ENCODE measurements at places on chromosomes 3 and 15.
A peak's percentile ranks its signal among the peaks of the same experiment; 100 is the strongest.

GRCh38 chr15:55959744-55960447, 33.5 kb downstream of the NEDD4 start:
- no peak for DNase-seq

DNA sequence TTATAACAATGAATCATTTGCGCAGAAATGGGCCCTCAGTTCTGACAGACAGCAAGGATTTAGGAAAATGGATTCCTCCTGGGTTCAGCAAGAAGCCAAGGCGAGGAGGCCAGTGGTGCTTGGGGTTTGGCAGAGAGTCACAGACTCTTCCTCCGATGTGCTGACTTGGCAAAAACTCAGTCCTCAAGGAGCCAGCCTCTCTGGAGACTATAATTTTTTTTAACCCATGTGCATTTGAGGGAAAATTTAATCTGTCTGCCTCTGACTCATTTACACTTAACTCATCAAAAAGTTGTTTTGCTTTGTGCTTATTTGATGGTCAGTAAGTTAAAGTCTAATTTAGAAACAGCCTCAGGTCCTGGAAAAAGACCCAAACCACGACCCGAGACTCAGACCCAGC, 34.2 kb upstream of the SLC24A5 start:
- DNase-seq = no peak

GRCh38 chr15:101250341-101250831, 1.5 kb downstream of the CHSY1 start:
- peak; percentile 34 for DNase-seq

DNA sequence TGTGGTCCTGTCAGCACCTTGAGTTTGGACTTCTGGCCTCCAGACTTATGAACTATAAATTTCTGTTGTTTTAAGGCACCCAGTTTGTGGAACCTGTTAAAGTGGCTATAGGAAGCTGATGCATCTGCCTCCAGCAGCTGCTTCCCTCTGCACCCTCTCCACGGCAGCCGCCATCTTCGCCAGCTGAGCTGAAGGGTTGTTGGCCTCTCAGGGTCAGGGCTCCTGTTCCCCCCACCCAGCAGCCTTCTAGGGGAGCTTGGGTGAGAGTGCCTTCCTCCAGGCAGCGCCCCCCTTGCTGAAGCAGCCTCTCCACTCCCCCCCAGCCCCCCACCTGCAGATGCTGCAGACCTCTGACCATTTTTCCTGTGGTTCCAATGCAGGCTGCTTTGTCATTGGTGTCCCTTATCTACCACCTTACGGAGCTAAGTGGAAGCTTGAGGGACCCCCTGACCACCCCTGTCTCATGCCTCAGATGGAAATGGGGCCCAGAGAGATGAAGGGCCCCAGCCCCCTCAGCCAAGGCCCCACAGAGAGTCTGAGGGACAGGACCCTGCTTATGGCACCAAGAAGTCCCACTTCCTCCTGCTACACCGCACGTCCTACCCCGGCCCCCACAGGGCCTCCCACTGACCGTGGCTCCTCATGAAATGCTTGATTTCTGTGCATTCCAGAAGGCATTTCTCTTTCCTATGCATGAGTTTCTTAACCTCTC, 61.4 kb upstream of the TLE3 start:
- DNase-seq = no peak

GRCh38 chr3:63046580-63046979, 171.4 kb upstream of the CADPS start:
- DNase-seq = no peak

GRCh38 chr3:31919528-31919927, 61.5 kb downstream of the OSBPL10 start:
- DNase-seq = no peak

GRCh38 chr3:132553826-132554225, 43.2 kb upstream of the ACKR4 start:
- DNase-seq = no peak

GRCh38 chr3:117515309-117515708, 805.7 kb downstream of the TUSC7 start:
- no peak for DNase-seq

DNA sequence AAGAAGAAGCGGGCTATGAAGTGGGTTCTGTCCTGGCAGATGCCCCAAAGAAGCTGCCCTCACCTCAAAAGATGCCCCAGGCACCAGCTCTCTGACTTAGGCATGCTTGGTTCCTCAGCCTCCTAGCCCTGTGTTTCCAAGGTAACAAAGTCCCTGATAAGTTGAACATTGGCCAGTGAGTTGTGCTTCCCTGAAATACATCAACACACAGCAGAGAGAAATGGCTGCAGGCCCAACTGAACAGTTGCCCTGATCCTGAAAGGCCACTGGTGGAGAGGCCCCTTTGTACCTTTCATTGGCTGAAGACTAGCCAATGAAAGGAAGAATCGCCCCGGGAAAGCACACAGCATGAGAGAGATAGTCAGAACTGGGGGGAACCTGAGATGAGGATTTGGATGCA, 169.9 kb upstream of the CTNNB1 start:
- DNase-seq = no peak

- DNase-seq = no peak
Observed at GRCh38 chr3:72535772-72536171, 312.5 kb downstream of the SHQ1 start.

- no peak for DNase-seq
Observed at GRCh38 chr15:72050700-72051099, 67.2 kb downstream of the MYO9A start.

GRCh38 chr3:53996141-53996874, 104.6 kb upstream of the SELENOK start:
- DNase-seq = peak; percentile 31

DNA sequence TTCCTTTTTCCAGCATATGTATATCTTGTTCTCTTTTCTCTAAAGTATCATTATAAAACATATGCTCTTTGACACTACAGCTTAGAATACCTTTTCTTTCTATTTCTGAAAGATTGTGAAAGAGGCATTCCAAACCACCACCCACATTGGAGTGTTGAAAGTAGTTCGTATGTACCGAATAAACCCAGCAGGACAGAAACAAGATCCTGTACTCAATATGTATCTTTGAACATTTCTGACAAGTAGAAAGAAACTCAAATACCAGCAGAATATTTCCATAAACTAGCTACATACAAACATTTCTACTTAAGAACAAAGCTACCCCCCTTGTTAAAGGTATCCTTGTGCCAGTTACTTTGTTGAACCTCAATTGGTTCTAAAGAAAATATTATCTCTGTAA, 415.3 kb upstream of the ALCAM start:
- no peak for DNase-seq

- no peak for DNase-seq
Observed at GRCh38 chr15:67980773-67981685, 73.1 kb upstream of the PIAS1 start.

GRCh38 chr15:99409097-99409473, 156.7 kb upstream of the MEF2A start:
- DNase-seq = peak; percentile 56

GRCh38 chr15:58179741-58180381, 41.7 kb downstream of the AQP9 start:
- DNase-seq = no peak

DNA sequence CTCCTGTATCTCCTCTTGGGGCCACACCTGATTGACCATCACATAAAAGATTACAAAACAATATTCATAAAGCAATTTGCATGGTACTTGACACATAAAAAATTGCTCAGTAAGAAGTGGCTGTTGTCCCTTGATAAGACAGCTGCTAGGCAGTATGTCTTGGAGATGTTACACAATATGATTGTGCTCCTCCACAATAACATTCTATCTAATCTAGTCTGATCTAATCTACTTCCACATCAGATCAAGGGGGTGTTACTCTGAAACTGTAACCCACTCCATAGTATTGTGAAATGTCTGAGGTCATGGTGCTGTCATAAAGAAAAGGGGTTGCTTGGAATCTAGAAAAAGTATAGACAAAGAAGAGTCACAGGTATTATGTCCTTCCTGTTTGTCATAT, 23.4 kb upstream of the AQP9 start:
- DNase-seq = no peak

- DNase-seq = no peak
Observed at GRCh38 chr15:42068601-42069000, 25.8 kb downstream of the PLA2G4D start.

- no peak for DNase-seq
Observed at GRCh38 chr3:11575677-11576076, 68.0 kb downstream of the VGLL4 start.

GRCh38 chr3:177141471-177141870, 55.8 kb downstream of the TBL1XR1 start:
- no peak for DNase-seq

- DNase-seq = no peak
Observed at GRCh38 chr3:45435961-45436360, 47.6 kb downstream of the LARS2 start.

DNA sequence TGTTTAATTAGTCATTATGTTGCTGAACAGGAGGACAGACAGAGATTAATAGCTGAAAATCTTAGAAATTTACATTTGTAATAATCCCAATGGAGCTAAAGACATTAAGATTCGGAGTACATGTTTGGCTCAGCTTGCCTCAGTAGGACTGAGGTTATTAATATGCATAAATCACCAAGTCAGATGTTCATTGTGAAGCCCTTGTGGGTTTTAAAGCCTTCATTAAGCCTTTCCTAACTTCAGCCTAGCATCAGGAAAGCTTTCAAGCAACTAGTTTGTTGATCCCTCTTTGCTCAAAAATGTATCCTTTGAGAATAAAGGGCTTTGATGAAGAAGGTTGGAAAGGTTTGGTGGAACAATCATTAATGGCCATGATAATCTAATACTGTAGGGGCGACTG, 178.2 kb upstream of the CGNL1 start:
- DNase-seq = no peak

DNA sequence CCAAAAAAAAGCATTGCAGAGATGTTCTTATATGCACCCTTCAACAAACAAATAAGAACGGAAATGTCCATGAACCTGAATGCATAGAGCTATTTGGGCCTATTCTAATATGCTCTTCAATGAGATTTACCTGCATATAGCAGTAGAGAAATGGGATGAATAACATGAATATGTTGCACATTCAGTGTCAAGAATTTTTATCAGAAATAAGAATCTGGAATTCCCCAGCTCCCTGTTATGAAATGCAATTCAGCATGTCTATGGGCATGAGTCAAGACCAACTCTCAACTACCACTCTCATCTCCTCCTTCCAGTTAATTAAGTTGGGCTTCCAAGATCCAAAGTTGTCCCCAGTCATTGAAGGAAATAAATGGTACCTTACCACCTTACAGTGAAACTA, 133.7 kb upstream of the ALCAM start:
- DNase-seq = no peak

- DNase-seq = peak; percentile 31
Observed at GRCh38 chr3:107740992-107741896, 218.5 kb downstream of the BBX start.

DNA sequence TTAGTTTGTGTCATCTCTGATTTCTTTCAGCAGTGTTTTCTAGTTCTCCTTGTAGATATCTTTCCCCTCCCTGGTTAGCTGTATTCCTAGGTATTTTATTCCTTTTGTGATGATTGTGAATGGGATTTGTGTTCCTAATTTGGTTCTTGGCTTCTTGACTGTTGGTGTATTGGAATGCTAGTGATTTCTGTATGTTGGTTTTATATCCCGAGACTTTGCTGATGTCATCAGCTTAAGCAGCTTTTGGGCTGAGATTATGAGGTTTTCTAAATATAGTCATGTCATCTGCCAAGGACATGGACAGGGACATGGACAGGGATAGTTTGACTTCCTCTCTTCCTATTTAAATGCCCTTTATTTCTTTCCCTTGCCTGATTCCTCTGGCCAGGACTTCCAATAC, 35.8 kb downstream of the MYO9A start:
- DNase-seq = no peak

GRCh38 chr3:33881156-33882064, 83.0 kb downstream of the PDCD6IP start:
- no peak for DNase-seq

DNA sequence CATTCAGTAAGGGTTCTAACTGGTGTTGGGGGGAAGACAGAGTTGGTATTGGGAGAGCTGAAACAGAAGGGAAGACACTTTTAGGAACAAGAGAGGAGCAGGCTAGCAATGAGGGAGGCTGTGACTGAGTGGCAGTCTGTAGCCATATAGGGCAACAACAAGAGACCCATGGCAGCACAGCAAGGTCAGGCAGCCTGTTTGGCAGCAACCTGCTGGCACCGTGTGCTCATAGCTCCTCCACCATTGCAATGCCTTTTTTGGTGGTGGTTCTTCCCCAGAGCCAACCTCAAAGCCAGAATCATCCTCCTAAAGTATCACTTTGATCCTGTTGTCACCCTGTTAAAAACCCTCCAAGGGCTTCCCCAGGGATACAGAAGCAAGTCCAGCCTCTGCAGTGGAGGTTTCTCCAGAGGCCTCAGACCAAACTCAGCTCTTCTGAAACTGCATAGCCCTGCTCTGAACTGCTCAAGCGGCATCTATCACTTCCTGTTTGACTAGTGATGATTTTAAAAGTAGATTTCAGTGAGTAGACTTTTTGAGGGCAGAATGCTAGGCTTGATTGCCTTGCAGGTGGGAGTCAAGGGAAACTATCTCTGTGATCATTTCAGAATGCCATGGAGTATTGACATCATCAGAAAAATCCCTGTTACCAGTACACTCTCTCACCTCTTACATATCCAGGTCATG, 176.9 kb downstream of the STAC start:
- DNase-seq = no peak

DNA sequence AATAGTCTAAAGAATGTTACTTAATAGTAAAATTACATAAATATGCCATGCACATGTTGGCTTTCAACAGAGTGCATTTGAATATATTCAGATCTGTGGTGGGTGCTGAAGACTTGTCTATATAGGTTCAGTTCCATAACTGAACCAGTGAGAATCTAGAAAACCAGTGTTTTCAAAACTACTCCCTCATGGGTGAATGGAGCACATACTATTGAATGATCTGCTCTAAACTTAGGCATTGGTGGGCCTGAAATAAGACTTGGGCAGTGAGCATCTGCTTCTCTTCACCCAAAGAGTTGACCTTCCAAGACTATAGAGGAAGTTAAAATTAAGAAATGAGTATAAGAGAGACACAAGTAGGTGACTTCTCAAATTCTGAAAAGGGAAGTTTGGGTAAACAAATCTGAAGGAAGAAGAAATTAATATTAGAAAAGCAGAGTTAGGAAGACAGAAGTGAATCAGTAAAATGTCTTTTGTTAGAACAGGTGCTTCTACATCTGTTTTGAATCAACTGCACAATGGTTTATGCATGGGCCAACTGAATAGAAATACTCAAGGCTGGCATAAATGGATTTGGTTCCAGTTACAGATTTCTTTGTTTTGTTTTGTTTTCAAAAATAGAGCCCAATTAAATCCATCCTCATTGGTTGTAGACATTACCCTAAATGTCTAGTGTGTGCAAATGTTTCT, 19.3 kb downstream of the ALCAM start:
- peak; percentile 4 for DNase-seq

DNA sequence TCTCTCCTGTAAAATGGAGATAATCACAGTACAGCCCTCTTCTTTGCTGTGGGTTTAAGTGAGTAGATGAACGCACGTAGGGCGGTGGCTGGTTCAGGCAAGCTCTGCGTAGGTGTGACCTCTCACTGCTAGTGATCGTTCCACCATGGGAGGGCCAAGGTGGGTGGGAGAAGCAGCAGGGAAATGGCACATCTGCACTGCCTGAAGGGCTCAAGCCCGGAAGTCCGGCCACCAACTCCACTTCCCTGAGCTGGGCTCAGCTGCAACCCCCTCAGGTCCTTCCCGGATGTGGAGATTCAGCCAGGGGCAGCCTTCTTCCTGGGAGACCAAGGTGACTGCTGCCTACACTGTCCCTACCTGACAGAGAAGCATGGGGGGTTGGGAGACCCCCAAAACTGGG, 102.9 kb downstream of the ADCY5 start:
- DNase-seq = no peak
